ENCODE measurements at places on chromosomes 4 and X.

DNA sequence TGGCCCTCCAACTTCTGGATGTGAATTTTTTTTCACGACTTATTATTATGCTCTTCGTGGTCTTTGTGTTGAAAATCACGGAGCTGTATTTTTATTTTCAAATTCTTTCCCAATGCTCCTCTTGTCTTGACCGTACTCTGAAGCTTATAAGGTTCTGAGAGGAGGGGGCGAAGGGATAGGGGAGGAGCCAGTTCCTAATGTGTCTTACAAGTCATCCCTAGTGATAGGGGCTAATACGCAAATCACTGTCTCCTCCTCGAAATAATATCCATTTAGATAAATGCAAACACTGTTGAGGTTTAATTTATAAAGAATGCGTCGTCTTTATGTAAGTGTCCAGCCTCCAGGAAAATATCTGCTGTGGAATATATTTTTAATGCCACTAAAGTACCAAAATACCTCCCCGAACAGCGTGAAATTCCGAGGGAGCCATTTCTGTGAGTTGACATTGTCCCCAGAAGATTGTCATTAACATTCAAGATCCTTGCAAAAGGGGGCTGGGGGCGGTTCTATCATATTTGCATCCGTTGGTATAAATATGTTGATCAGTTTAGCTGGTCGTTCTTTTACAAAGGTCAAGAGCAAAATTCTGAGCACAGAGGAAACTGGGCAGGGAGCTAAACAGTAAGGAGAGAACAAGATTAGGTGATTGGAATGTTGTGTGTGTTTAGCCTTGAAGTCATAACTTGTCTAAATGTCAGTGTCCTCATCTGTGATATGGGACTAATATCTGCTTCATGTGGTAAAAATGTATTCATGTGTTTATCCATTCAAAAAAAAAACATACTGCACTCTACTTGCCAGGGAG, 3.7 kb upstream of the FAT1 start:
- DNase-seq = no peak

GRCh38 chr4:176833400-176834175, 40.9 kb upstream of the VEGFC start:
- no peak for DNase-seq

DNA sequence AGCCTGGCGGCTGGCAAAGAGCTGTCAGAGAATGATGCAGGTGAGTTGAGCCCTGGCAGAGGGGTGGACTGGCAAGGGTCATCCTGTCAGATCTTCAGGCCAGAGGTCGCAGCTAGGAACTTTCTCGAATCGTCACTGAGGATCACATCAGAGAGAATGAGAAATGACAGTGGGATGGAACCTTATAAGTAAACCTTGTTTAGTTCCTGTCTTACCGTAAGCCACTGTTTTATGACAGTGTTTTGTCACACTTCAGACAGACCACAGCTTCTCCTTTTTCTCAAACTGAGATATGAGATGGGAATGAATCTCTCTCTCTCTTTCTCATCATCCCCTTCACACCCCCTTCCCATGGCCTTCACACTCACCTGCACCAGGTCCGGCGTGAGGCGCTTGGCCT, 9.3 kb downstream of the DIPK2B start:
- DNase-seq = no peak

- peak; percentile 45 for DNase-seq
These were observed 60.1 kb downstream of the SH2D1A start for GRCh38 chrX:124406294-124407014.

GRCh38 chr4:87913896-87914295, 61.6 kb upstream of the SPP1 start:
- no peak for DNase-seq

DNA sequence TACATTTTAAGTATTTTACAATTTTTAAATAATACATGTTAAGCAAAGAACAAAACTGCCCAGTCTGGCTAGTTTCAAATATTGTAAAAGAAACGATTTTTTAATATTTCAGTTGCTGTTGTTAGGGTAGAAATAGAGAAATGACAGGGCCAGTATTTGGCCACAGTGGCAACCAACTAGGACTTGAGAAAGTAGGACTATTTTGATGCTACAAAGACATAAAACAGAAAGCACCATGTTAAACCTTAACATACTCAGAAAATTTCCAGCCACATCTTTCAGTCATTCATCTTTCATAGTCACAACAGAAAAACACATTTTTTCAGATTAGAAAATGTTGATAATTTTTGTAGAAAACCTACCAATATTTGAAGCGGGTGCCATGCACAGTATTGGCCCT, 104.5 kb downstream of the MBNL3 start:
- no peak for DNase-seq

DNA sequence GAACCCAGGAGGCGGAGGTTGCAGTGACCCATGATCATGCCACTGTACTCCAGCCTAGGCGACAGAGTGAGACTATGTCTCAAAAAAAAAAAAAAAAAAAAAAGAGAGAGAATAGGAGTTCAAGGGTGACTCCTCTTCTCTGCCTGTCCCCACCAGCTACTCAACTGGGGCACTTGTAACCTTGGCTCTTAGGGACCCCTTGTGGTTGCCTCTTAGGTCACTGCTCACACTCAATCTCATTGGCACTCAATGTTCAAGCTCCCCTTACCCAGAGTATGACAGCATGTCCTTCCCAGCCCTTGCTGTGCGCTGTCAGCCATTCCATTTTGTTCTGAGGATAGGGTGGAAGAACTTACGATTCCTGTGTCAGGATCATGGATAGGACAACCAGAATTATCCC, 82.4 kb upstream of the BEND4 start:
- no peak for DNase-seq

- no peak for DNase-seq
These were observed 34.6 kb upstream of the FGFR3 start for GRCh38 chr4:1758306-1759121.

DNA sequence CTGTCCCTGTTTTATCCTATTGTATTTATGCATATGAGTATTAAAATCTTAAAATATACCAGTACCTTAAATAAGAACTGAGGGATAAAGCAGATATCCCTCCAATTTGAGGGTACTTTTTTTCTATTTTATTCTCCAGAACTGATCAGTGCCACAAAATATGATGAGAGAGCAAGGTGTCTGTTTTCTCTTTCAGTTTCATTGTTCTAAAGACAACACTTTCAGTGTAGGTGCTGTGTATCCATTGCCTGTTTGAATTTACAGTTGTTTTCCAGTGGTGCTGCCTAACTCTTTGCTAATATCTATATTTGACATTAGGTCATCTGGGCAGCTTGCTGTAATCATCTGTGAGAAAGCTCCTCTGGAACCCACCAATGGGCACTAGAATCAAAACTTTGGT, 394.7 kb downstream of the IL1RAPL1 start:
- DNase-seq = no peak

GRCh38 chr4:44791831-44792230, 65.5 kb upstream of the GNPDA2 start:
- no peak for DNase-seq

DNA sequence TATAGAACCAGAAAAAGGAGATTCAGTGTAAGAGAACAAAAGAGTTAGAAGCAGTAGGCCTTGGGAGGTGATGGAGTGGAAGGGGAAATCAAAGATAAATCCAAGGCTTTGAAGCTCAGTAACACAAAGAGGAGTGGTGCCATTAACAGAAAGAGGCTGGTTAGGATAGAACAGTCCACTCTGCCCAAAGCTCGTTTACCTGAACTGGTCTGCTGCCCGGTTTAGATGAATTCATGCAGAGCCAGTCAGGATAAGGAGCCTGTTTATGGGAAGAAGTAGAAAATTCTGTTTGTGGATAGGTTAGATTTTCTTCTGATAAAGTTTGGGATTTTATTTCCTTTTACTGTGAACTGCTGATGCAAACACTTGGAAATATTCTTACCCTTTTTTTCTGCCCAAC, 80.6 kb downstream of the HMGB2 start:
- DNase-seq = no peak

DNA sequence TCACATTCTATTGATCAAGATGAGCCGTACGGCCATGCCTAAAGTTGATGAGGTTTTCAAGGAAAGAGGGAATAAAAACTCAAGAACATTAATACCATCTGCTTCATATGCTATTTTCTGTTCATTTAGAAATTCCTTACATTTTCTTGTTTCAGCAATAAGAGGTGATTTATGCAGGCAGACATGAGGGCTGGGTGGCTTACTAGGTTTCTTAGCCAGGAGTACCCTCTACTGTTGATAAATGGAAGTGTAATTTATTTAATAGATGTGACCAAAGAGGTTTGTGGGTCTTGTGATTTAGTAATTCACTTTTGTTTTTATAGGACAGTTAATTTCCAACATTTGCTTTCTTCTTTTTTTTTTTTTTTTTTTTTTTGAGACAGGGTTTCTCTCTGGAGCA, 6.4 kb upstream of the SMIM9 start:
- DNase-seq = no peak

- no peak for DNase-seq
These were observed 14.0 kb upstream of the GABRA3 start for GRCh38 chrX:152465132-152465531.

DNA sequence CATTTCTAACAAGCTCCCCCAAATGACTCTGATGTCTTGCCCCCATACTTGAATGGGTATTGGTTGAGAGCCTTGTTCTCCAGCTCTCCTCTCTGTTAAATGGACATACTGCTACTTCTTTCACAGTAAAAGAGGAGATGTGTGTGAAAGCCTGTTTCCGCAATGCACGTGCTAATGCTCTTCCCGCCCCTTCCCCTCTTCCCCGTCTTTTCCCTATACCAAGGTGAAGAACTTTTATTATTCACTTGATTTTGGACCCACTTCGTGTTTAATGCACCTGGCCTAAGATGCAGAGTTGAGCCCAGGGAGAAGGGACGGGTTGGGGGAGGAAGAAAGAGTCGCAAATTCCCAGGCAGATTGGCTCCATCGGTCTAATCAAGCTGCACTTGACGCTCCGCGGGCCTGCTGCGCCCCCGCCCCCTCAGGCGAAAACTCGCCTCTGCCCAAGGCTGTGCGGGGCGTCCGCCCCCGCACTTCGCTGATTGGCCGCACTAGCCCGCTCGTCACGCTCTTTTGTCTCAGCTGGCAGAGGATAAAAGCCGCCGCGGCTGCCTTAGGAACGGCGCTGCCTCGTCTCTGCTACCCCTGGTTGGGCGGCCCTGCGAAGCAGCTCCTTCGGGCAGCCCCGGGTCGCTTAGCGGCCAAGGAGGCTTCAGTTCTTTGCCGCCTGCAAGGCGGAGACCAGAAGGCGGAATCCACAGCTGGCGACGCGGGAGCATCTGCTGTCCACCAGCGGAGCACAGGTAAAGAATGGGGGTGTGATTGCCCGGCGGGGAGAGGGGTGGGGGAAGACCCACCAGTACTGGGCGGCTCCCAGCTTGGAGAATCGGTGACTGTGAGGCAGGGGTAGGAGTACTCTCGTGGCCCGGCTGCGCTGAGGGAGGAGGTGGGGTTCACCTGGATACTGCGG, at the start of gene ZCCHC12:
TSS of gene ZCCHC12 (plus strand) at position 562 of the 910 bp plus-strand sequence. CDS start 1,421 bp downstream, outside the sequence.
- DNase-seq = peak; percentile 65

DNA sequence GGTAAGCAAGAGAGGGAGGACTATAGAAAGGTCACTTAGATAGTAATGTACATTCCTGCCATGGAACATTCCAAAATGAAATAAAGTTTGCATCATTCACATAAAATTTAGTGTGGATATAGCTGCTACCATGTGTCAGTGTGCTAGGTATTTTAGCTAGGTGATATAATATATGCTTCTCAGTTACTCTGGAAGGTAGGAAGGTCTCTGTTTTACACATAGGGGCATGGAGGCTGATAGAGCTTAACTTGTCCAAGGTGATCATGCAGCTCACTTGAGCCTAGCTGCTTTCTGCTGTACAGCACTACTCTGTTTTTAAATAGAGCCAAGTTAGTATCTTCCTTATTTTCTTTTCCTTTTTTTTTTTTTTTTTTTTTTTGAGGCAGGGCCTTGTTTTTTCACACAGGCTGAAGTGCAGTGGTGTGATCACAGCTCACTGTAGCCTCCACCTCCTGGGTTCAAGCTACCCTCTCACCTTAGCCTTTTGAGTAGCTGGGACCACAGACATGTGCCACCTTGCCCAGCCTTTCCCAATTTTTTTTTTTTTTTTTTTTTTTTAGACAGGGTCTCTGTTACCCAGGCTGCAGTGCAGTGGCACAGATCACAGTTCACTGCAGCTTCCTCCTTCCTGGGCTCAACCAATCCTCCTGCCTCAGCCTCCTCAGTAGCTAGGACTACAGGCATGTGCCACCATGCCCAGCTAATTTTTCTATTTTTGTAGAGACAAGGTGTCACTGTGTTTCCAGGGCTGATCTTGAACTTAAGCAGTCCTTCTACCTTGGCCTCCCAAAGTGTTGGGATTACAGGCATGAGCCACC, 10.4 kb downstream of the AFF1 start:
- DNase-seq = no peak

DNA sequence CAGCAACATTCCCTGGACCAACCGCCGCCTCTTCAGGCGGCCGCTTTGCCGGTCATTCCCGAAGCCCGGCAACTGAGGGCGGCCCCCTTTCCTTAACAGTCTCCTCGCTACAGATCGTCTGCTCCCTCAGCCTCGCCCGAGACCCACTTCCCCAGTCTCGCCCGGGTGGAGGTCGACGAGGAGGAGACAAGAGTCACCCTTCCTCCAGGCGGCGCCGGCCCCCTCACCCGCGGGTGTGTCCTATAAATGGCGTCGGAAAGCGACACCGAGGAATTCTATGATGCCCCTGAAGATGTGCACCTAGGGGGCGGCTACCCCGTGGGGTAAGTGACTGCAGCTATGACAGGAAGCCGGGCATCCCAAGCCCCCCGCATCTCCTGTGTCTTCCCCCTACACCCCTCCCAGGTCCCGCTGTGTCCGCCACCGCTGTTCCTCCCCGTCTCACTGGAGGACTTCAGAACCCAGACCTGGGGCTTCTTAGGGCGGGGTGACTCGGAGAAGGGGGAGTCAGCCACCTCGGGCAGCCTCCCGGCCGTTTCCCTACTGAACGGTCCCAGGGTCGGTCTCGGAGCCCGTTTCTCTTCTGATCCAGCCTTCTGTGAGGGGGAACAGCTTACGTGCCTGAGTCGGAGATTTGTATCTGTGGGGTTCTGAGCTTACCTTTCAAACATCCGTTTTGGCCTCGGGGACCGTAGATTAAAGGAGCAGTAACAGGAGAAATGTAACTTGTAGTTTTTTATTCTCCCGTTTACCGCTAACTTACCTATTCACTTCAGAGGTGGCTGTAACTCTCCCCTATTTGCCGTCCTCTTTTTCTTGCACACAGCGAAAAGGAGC, 570 bp downstream of the WDR44 start:
- peak; percentile 54 for DNase-seq

GRCh38 chrX:107646735-107647134, 18.4 kb downstream of the PRPS1 start:
- no peak for DNase-seq

- DNase-seq = peak; percentile 38
These were observed 47.4 kb downstream of the WWC2 start for GRCh38 chr4:183146478-183146877.

DNA sequence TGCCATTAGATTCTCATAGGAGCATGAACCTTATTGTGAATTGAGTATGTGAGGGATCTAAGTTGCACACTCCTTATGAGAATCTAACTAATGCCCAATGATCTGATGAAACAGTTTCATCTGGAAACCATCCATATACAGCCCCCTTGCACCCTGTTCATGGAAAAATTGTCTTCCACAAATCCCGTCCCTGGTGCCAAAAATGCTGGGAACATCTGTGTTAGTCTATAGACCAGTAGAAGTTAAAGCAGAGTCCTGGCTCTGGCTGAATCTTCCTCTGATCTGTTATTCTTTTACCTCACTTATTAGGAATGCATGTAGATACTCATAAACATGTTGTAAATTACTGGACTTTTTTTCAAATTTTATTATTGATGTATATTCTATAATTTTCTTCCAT, 29.2 kb downstream of the SULT1B1 start:
- no peak for DNase-seq

GRCh38 chr4:20266215-20267082, 14.7 kb downstream of the SLIT2 start:
- no peak for DNase-seq

- no peak for DNase-seq
These were observed 108.8 kb upstream of the NALF2 start for GRCh38 chrX:69395306-69395705.

- no peak for DNase-seq
These were observed 54.4 kb upstream of the GAB1 start for GRCh38 chr4:143282211-143282707.
